ENCODE measurements at places on chromosomes 2 and 18.

DNA sequence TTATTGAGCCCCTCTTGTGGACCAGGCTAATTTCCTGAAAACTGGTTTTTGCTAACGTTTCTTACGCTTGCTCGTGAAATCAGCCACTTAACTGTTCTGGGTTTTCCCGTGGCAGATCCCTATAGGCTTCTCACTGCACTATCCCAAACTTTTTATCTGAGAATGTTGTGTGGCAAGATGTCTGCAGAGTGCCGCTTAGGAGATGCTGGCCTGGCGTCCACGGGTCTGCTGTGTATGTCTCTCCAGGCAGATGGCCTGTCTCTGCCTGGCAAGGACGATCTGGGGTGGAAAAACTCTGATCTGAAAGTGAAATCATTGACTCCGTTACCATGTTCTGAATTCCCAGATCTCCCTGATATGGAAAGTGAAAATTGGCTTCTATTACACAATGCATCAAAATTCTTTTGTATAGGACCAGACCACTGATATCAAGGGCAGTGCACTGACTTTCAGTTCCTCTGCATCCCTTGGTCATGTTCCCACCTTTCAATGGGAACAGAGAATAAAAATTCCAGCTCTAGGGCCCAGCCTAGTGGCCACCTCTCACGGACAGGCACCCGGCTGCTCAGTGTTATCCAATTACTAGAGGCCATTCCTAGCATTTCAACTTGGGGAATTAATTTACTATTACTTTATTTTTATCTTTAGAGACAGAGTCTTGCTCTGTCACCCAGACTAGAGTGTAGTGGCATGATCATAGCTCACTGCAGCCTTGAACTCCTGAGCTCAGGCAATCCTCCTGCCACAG lies 154.6 kb downstream of the ACOXL start:
- DNase-seq = no peak

GRCh38 chr2:39781697-39782096 lies 2.6 kb upstream of the THUMPD2 start:
- DNase-seq = no peak

DNA sequence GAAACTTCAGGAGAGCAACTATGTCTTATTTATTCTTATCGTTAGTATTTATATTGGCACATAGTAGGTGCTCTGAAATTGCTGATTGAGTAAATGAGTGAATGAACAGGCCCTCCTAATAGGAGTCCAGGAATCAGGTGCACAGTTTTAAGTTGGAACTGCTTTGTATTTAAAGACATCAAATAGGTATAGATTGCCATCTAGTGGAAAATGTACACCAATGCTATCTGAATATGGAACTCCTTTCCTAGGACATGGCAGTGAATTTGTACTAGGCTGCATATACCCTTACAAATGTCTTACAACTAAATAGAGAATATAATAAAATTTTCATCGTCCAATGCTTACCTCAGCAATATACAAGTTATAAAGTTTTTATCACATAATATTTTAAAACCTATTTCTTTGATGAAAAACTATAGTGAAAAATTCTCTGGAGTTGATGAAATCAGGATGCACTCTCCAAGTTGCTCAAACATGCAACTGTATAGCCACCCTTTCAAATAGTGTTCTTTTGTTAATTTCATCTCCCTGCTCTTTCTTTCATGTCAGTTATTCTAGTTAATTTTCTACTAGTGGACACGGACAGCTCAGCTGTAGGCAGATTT lies 318.9 kb upstream of the SYT4 start:
- no peak for DNase-seq

DNA sequence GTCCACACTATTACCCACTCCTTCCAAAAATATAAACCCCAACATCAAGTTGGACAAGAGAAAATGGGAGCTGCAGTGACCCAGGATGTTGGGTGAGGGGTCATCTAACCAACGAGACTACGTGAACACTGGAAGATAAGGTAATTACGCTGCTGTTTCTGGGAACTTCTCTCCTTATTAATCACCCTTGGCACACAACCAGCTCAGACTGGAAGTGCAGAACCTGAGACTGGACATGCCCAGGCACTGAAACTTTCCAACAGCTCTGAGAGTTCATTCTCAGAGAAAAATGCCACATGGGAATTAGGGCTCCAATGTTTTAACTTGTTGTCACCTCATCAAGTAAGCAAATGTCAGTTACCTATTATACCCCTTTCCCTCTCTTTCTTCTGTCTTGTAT lies 135.3 kb downstream of the CCDC148 start:
- DNase-seq = no peak

DNA sequence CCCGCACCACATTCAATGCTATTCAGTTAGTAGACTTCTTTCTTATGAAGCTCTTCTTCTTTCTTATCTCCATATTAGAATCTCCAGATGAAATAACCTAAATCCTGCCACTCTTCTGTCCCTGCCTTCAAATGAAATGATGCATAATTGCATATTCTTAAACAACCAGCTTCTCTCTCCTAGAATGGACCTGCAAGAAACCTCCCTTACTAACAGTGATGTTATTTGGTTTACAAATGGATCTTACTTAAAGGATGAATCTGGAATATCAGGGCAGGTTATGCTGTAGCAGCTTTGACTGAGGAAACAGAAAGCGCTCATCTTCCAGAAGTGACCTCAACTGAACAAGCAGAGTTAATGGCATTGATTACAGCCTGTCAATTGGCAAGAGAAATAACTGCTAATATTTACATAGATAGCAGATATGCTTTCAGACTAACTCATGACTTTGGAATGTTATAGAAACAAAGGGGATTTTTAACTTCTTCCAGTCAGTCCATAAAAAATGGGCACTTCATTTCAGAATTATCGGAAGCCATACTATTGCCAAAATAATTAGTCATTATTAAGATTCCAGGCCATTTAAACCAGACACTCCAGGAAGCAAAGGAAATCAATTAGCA lies 755.7 kb upstream of the HS6ST1 start:
- no peak for DNase-seq

- no peak for DNase-seq
These were observed 72.5 kb upstream of the SMAD2 start for GRCh38 chr18:48002933-48003365.

DNA sequence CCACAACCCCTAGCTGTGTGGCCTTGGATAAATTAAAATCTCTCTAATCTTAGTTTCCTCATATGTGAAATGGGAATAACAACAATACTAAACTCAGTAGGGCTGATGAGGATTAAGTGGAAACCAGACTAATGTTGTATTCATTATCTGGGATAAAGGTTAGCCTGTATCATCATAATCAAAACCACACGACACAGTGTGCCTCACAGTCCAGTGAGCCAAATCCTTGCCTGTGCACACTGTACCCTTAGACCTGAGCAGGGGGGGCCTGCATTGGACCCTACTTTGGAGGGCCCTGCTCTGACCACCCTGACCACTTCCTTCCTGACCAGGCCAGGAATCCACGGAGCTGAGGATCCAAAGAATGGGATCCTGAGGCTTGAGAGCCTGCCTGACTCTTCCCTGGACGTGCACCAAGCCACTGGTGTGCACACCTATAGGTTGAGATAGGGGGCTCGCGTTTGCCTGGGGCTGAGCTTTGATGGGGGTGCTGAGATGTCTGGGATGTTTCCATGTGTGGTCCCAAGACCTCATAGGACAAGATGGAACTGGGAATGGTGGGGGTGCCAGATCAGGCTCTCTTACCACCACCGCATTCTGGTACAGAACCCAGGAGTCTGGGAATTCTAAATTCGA lies 69.7 kb downstream of the TGOLN2 start:
- DNase-seq = no peak

DNA sequence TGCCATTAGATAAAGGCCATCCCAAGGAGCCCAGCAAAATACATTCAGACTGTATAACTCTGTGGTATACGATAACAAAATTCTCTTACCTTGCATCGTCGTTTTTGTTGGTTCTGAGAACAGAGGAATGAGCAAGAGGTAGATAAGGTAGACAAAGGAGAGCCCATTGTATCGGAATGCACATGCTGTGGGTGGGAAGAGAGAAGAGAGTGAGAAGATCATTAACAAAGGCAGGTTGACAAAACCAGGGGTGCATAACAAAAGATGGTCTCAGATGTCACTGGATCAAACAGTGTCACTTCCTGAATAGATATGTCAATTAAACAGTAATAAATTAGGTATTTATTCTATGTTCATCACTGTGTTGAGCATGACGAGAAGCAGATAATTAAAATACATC lies 83.3 kb downstream of the PIEZO2 start:
- no peak for DNase-seq

- DNase-seq = no peak
These were observed 4.7 kb upstream of the CFAP65 start for GRCh38 chr2:219045937-219046550.

DNA sequence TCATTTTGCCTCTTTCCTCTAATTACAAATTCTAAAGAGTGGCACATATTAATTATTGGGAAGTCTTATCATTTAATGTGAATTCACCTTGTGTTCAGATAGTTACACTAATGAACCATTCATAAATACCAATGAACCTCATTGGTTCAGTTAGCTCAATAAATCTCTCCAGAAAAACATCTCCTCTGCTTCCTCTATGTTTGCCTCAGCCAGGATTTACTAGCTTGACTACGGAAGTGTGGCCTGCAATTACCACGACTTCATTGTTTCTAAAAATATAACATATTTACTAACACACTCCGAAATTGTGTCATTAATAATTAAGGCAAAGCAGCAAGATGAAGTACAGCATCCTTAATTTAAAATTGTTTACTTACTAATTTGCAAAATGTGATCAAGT lies 103.3 kb downstream of the PLA2R1 start:
- DNase-seq = no peak

- DNase-seq = no peak
These were observed 1.6 kb downstream of the TIMM21 start for GRCh38 chr18:74149878-74150277.

DNA sequence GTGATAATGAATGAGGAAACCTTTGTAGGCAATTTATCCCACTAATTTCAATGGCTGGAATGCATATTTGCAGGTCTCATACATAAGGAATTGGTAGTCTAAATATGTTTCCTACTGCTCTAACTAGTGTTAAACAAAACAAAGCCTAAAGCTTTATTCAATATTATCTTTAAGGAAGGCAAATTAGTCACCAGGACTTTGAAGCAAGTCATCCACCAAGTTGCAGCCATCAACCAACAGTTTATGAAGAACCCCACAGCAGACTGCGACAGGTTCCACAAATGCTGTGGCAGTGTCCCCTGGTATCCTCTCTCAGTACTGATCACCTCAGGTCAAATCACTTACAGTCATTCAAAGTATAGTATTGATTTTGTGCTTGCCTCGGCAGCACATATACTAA lies 181.5 kb upstream of the ZFP36L2 start:
- no peak for DNase-seq

- DNase-seq = no peak
These were observed 49.8 kb downstream of the SLC66A2 start for GRCh38 chr18:79901665-79902064.

GRCh38 chr2:121283670-121284462 lies 1.1 kb downstream of the TFCP2L1 start:
- no peak for DNase-seq

DNA sequence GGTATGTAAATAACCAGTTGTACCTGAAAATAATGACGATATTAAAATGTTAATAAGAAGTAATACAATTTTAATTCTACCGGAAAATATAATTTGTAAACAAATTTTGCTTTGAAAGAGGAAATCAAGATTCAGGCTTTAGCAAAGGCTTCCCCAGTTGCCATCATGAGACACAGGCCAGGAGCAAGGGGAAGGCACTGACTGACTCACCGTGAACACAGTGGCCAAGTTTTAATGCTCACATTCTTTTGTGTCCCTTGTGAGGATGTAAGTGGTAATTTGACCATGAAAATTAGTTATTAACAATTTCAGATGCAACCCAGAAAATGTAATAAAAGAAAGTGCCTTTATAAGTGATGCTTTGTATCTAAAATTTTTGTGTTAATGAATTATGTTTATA lies 164.1 kb downstream of the GREB1L start:
- DNase-seq = no peak

GRCh38 chr2:240810199-240810598 lies 9.8 kb downstream of the KIF1A start:
- DNase-seq = no peak

All from hematopoietic multipotent progenitor cell treated with erythropoietin and hydrocortisone succinate and interleukin-3 and kit ligand, for 17 days (in vitro differentiated cells).